ENCODE measurements at places on chromosomes 11 and 22. TPM values are rescaled to one million over a fixed set of nuclear protein-coding genes. Genes with fewer than 3 reads are reported as not detected.

Gene CD6
- total RNA-seq = 6.1 TPM

Gene ARHGAP32
- total RNA-seq = 27.9 TPM

Gene IFITM10
- total RNA-seq = 9.2 TPM

Gene TMEM45B
- total RNA-seq = 13.8 TPM

Gene NPAS4
- not detected for total RNA-seq

GRCh38 chr11:119721129-119722120 is 7.6 kb downstream of the NECTIN1 start:
- H3K27ac ChIP-seq = no peak overlapping the region
- no peak overlapping the region for H3K4me3 ChIP-seq
- no peak for DNase-seq
- H3K36me3 ChIP-seq = no peaks in the 10 kb centered on the region

DNA sequence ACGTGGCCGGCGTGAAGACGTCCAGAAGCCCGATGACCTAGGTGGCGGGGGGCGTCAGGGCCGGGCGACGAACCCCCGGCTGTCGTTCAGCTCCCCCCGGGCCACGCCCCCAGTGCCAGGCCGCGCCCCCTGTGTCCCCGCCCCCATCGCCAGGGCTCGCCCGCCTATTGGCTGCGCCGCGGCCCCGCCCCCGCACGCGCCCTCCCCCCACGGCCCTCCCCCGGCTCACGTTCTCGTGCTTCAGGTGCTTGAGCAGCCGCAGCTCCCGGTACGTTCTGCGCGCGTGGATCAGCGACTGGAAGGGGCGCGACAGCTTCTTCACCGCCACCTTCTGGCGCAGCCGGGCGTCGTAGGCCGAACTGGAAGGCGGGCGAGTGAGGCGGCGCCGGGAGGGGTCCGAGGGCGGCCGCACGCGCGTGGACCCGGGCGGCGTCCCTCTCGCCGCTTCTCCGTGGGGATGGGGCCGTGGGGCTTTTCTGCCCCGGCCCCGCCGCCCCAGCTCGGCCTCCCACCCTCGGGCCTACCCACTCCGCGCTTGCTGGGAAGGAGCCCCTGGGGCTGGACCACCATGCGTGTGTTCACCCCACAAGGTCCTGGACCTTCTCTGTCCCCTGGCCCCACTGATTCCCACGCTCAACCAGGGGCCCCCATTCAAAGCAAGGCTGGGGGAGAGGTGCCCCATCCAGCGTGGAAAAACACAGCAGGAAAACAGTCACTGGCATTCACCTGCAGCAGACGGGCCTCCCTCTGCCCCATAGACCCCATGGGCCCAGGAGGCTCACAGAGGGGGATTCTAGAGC is 2.4 kb downstream of the MAPK11 start:
- H3K27me3 ChIP-seq = peaks cover 7% of the 10 kb centered on the region
- H3K4me3 ChIP-seq = peak overlapping the region; percentile 45
- peaks cover 6% of the 10 kb centered on the region for H3K36me3 ChIP-seq
- H3K4me1 ChIP-seq = peaks cover 45% of the 10 kb centered on the region
- H3K27ac ChIP-seq = no peak overlapping the region
- DNase-seq = peak; percentile 76

- H3K4me3 ChIP-seq = no peak overlapping the region
- DNase-seq = no peak
- H3K4me1 ChIP-seq = peaks cover 4% of the 10 kb centered on the region
- no peaks in the 10 kb centered on the region for H3K36me3 ChIP-seq
- no peaks in the 10 kb centered on the region for H3K27me3 ChIP-seq
Measured at GRCh38 chr11:116173941-116174911, 598.6 kb downstream of the BUD13 start.

DNA sequence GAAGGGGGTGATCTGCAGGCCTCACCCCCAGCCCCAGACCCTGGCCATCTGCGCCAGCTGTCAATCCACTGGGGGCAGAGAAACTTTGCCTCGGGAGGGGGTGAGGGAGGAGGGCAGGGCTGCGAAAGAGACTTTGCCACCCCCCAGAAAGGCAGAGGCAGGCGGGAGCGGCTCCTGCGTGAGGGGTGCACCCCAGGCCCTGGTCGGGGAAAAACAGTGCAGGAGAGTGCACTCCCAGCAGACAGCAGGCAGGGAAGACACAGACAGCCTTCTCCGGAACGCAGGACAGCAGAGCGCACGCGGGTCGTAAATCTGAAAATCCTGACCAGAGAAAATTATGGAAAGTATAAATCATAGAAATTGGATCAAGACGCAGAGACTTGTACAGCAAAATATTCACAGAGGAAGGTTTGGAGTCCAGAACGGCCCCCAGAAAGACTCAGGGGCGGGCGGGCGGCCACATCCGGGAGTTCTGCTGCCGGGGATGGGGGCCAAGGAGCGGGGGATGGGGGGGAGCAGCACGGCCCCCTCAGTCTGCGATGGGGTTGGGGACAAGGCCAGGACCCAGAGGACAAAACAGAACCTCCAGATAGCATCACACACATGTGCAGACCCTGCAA is 8.0 kb upstream of the MRPL23 start:
- no peaks in the 10 kb centered on the region for H3K36me3 ChIP-seq
- DNase-seq = no peak
- H3K4me1 ChIP-seq = no peaks in the 10 kb centered on the region
- peaks cover 4% of the 10 kb centered on the region for H3K27me3 ChIP-seq

GRCh38 chr22:43404673-43405385 is 7.0 kb upstream of the MPPED1 start:
- no peaks in the 10 kb centered on the region for H3K4me1 ChIP-seq
- H3K4me3 ChIP-seq = no peak overlapping the region
- no peak overlapping the region for H3K27ac ChIP-seq
- H3K36me3 ChIP-seq = no peaks in the 10 kb centered on the region

DNA sequence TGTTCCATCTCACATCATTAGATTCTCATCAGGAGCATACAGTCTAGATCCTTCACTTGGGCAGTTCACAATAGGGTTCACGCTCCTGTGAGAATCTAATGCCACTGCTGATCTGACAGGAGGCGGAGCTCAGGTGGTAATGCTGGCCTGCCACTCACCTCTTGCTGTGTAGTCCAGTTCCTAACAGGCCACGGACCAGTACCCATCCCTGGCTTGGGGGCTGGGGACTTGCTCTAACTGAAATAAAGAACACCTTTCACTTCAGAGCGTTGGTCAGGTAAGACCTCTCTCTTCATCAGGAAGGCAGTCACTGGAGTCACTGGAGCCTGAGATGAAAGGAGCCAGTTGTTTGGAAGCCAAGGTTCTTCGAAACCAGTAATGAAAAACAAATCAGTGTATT is 41.7 kb downstream of the PRMT3 start:
- no peaks in the 10 kb centered on the region for H3K4me1 ChIP-seq
- no peaks in the 10 kb centered on the region for H3K27me3 ChIP-seq
- H3K36me3 ChIP-seq = peaks cover 18% of the 10 kb centered on the region
- H3K4me3 ChIP-seq = no peak overlapping the region

DNA sequence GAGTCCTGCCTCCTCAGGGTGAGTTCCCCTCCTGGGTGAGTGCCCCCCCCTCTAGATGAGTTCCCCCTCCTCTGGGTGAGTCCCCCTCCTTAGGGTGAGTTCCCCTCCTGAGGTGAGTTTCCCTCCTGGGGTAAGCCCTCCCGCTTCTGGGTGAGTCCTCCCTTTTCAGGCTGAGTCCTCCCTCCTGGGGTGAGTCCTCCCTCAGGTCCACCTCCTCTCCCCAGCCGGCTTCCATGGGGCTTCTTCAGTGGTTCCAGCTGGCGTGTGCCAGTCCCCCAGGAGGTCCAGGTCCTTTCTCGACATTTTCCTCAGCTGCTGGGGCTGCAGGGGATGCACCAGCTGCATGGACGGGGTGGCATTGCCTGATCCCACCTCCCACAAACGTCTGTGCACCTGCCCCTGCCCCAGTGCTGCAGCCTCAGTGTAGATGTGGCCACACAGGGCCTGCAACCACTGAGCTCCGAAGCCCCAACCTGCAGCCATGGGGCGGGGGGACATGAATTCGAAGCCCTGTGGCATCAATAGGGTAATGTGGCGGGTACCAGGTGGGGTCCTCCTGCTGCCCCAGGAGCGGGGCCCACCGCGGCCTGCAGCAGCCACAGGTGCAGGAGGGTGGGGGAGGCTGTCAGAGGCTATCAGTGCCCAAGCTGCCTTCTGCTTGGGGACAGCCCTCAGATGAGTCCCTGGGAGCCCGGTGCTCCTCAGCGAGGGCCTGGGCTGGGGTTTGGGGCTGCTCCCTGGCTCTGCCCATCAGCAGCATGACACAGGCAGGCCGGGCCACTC is 101.3 kb upstream of the FGF3 start:
- no peak overlapping the region for H3K27ac ChIP-seq
- H3K4me3 ChIP-seq = no peak overlapping the region
- peaks cover 19% of the 10 kb centered on the region for H3K4me1 ChIP-seq

GRCh38 chr11:105767931-105768330 is 158.1 kb downstream of the GRIA4 start:
- no peaks in the 10 kb centered on the region for H3K4me1 ChIP-seq
- no peak for DNase-seq
- no peaks in the 10 kb centered on the region for H3K27me3 ChIP-seq
- no peak overlapping the region for H3K27ac ChIP-seq
- H3K36me3 ChIP-seq = no peaks in the 10 kb centered on the region

- no peak for DNase-seq
- H3K4me1 ChIP-seq = no peaks in the 10 kb centered on the region
- no peak overlapping the region for H3K4me3 ChIP-seq
Measured at GRCh38 chr11:127369356-127369755, 368.8 kb upstream of the KIRREL3 start.

DNA sequence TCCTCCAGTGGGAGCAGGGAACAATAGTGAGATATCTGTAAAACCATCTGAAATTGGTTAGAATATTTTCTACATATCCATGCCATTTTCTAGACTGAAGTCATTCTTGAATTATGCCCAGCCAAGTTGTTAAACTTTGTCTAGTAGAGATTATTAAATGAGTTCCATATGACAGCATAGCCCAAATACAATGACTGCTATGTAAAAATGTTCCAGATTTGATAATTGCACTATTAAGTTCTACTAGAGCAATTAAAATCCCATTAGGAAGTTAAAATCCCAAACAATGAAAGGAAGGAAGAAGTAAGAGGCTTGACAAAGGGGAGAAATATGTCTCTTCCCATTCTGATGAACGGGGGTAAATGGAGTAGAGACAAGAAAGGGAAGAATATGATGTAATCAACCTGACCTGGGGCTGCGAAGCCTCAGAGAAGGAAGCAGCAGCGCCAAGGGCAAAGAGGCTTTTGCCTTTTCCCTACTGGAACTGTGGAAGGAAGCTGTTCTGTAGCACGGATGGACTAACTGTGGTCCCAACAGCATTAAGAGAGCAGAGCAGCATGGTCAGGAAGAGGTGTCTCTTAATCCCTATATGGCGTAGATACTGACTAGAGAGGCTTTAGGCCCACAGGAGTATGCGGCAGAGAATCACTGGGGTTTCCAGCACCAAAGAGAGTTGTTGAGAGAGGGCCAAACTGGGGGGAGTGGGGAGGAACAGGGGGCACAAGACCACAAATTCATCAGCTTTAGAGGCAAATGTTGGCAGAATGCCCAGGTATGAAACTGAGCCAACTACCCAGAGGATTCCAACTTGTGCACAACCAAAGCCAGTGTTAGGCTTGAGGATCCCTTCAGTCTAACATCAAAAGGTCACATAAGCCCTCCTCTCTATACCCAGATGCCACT is 26.7 kb downstream of the RRP8 start:
- no peaks in the 10 kb centered on the region for H3K4me1 ChIP-seq
- DNase-seq = no peak
- no peaks in the 10 kb centered on the region for H3K27me3 ChIP-seq
- no peak overlapping the region for H3K4me3 ChIP-seq
- H3K36me3 ChIP-seq = peaks cover 4% of the 10 kb centered on the region

GRCh38 chr22:27480487-27480886 is 321.1 kb downstream of the MN1 start:
- H3K27me3 ChIP-seq = no peaks in the 10 kb centered on the region
- H3K27ac ChIP-seq = no peak overlapping the region
- no peak overlapping the region for H3K4me3 ChIP-seq
- no peaks in the 10 kb centered on the region for H3K4me1 ChIP-seq
- DNase-seq = no peak
- no peaks in the 10 kb centered on the region for H3K36me3 ChIP-seq

- H3K4me1 ChIP-seq = no peaks in the 10 kb centered on the region
- H3K27ac ChIP-seq = no peak overlapping the region
- no peak for DNase-seq
- H3K36me3 ChIP-seq = no peaks in the 10 kb centered on the region
Measured at GRCh38 chr11:8541448-8541847, 52.6 kb downstream of the STK33 start.

DNA sequence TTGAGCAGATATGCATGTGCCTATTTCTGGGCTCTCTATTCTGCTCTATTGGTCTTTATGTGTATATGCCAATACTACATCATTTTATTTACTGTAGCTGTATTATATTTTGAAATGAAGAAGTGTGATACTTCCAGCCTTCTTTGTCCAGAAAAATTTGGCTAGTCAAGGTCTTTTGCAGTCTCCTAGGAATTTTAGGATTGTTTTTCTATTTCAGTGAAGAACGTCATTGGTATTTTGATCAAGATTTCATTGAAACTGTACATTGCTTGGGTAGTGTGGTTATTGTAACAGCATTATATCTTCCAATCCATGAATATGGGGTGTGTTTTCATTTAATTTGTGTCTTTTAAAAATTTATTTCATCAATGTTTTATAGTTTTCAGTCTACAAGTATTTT is 400.3 kb downstream of the AASDHPPT start:
- no peak for DNase-seq
- no peaks in the 10 kb centered on the region for H3K4me1 ChIP-seq
- H3K4me3 ChIP-seq = no peak overlapping the region
- H3K27me3 ChIP-seq = no peaks in the 10 kb centered on the region
- H3K27ac ChIP-seq = no peak overlapping the region
- no peaks in the 10 kb centered on the region for H3K36me3 ChIP-seq

GRCh38 chr11:45939836-45940235 is 17.4 kb downstream of the LARGE2 start:
- no peak overlapping the region for H3K27ac ChIP-seq
- no peaks in the 10 kb centered on the region for H3K4me1 ChIP-seq
- DNase-seq = no peak
- H3K4me3 ChIP-seq = no peak overlapping the region
- no peaks in the 10 kb centered on the region for H3K27me3 ChIP-seq

DNA sequence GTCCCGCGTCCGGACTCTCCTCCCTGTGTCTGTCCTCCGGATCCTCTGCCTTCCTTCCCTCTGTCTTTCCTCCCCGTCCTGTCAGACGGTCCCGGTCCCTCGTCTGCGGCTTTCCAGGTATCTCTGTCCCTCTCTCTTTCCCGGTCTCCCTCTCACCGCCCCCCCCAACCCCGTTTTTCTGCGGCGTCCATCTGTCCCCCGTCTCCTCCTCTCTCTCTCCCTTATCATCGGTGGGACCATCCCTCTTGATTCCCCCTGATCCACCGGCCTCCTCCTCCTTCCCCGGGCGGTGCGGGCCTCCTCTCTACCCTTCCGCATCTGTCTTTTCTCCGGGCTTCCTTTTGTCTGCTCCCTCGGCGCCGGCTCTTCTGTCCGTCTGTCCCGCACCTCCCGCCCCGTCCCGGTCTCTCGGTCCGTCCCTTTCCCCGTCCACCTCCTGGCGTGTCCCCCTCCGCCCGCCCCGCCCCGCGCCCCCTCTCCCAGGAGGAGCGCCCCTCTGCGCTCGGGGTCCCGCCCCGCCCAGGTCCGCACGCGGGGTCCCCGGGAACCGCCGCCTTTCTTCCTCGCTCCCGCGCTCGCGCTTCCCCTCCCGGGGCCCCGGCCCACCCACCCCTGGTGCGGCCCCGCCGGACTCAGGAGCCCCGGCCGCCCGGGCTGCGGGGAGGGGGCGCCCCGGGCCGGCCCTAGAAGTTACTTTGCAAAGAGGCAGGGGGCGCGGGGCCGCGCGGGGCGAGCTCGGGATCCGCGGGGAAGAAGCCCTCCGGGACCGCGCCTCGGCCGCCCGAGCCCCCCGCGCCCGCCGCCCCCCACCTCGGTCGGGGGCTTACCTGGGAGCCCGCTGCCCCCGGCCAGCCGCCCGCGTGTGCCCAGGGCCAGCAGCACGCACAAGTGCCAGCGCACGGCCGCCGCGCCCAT is 568 bp downstream of the SCUBE1 start:
- H3K4me1 ChIP-seq = peaks cover 17% of the 10 kb centered on the region
- H3K27me3 ChIP-seq = peaks cover 33% of the 10 kb centered on the region
- no peaks in the 10 kb centered on the region for H3K36me3 ChIP-seq
- no peak overlapping the region for H3K27ac ChIP-seq
- no peak for DNase-seq

Measured in lower lobe of right lung (tissue), 2 donors.